ENCODE measurements at places on chromosomes 7 and 10. TPM values are rescaled to one million over a fixed set of nuclear protein-coding genes. Genes with fewer than 3 reads are reported as not detected.

The GNGT1 gene
- not detected for total RNA-seq

The HOXA5 gene
- total RNA-seq: not detected

The SPAM1 gene
- not detected for total RNA-seq

GRCh38 chr10:14588084-14588937 lies 186.4 kb downstream of the FAM107B start:
- no peak for DNase-seq
- peak overlapping the region; percentile 86 for H3K27ac ChIP-seq
- H3K4me3 ChIP-seq: peak overlapping the region; percentile 19
- H3K27me3 ChIP-seq: peaks cover 2% of the 10 kb centered on the region
- no peaks in the 10 kb centered on the region for H3K36me3 ChIP-seq

GRCh38 chr10:58157076-58157766 lies 110.5 kb downstream of the IPMK start:
- no peaks in the 10 kb centered on the region for H3K4me1 ChIP-seq
- no peaks in the 10 kb centered on the region for H3K27me3 ChIP-seq
- no peaks in the 10 kb centered on the region for H3K36me3 ChIP-seq
- no peak for DNase-seq

GRCh38 chr10:86205306-86206239 lies 161.0 kb downstream of the GRID1 start:
- H3K27me3 ChIP-seq: peaks cover 5% of the 10 kb centered on the region
- peak; percentile 4 for DNase-seq
- no peak overlapping the region for H3K27ac ChIP-seq
- H3K4me1 ChIP-seq: peaks cover 3% of the 10 kb centered on the region
- H3K4me3 ChIP-seq: no peak overlapping the region

DNA sequence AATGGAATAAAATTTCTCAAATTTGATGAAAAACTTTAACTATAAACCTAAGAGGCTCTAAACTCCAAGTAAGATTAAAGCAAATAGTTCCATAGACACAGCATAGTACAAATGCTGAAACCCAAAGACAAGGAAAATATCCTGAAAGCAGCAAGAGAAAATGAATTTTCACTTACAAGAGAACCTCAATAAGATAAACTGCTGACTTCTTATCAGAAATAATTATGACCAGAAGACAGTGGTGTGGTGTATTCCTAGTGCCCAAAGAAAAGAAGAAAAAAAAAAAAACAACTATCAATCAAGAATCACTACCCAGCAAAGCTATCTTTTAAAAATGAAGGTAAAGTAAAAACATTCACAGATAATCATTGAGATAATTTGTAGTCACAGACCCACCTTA lies 106.3 kb downstream of the DYNC1I1 start:
- H3K36me3 ChIP-seq: peaks cover 5% of the 10 kb centered on the region
- no peaks in the 10 kb centered on the region for H3K4me1 ChIP-seq
- no peak for DNase-seq
- H3K27ac ChIP-seq: no peak overlapping the region
- no peak overlapping the region for H3K4me3 ChIP-seq
- peaks cover 2% of the 10 kb centered on the region for H3K27me3 ChIP-seq

GRCh38 chr7:50608196-50608906 lies 43.1 kb upstream of the DDC start:
- peaks cover 1% of the 10 kb centered on the region for H3K4me1 ChIP-seq
- H3K27me3 ChIP-seq: no peaks in the 10 kb centered on the region
- DNase-seq: no peak
- H3K27ac ChIP-seq: no peak overlapping the region

DNA sequence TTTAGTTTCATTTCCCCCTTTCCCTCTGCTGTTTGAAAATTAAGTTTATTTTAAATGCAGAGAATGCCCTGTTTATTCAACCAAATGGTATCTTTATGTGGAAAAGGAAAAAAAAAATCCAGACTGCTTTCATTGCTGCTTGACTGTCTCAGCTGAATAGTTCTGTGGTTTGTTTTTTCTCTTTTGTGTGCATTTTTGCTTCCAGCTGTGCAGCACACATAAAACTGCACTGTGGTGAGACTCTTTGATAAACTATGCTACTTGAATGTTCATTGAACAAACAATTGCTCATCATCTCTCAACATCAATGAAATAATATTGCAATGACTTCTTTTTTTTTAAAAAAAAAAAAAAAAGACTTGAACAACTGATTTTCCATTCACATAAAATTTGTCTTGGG lies 78.6 kb upstream of the GLI3 start:
- H3K27ac ChIP-seq: no peak overlapping the region
- no peaks in the 10 kb centered on the region for H3K4me1 ChIP-seq
- H3K36me3 ChIP-seq: no peaks in the 10 kb centered on the region
- H3K27me3 ChIP-seq: peaks cover 2% of the 10 kb centered on the region
- H3K4me3 ChIP-seq: no peak overlapping the region

DNA sequence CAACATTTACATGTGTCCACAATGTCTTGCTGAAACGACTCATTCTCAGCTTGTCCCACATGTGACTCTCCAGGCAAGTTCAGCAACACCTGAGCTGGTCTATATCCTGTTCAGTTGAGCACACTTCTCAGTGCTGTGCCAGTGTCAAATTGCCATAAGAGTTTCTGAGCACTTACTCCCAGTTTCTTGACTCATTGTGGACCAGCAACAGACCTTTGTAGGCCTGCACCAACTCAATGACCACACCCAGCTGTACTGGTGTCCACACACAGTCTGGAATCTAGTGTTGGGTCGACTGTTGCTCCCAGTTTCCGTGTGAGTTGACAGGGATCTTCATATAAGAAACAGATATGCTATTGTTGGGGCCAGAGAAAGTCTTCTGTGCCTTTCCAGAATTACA lies 88.0 kb downstream of the PTPN20 start:
- H3K36me3 ChIP-seq: peaks cover 7% of the 10 kb centered on the region
- H3K4me3 ChIP-seq: no peak overlapping the region
- H3K27ac ChIP-seq: no peak overlapping the region
- no peaks in the 10 kb centered on the region for H3K27me3 ChIP-seq
- no peaks in the 10 kb centered on the region for H3K4me1 ChIP-seq

Measured in glutamatergic neuron (in vitro differentiated cells).